ENCODE measurements at places on chromosomes 1 and 21.

GRCh38 chr1:89762779-89763648 is 57.8 kb upstream of the LRRC8D start:
- DNase-seq: peak; percentile 81

GRCh38 chr21:45090966-45091365 is 16.6 kb downstream of the ADARB1 start:
- no peak for DNase-seq

DNA sequence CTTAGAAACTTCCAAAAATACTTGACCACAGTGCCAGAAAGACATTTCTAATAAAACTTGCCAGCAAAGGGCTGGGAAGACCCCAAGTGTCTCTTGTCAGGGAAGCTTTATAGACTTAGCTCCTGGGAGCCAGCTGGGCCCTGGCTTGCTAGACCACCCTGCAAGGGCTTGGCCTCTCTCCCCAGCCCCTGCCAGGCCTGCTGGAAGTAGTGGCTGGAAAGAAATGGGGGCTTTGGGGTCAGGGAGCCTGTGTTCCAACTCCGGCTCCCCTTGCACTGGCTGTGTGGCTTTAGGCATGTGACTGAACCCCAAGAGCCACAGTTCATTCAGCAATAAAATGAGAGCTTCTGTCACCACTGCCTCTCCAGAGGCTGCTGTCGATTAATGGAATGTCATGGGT is 31.1 kb downstream of the H3-3A start:
- no peak for DNase-seq

DNA sequence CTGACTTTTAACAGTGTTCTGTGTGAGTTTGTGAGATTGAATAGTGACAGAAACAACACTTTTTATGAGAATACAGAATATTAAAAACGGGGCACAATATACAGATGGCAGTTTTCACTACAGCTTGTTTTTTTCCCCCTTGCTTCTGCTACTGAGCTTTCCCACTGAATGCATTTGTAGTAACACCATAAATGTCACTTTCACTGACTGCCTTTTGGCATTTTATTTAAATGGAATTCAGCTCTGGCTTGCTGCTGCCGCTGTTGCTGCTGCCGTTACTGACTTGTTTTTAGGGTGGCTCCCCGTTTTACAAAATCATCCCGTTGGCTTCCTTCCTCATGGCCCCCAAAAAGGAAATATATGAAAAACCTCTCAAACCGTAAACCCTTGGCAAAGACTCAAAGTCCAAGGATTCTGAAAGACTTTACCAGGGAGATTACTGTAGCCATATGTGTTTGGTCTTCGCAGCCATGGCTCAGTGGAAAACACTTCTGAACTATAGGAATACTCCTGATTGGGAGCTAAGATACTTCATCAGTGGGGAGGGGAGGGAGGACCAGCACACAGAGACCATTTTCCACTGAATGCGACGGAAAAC is 151.0 kb downstream of the NUF2 start:
- no peak for DNase-seq

GRCh38 chr1:90675161-90675847 is 41.8 kb downstream of the BARHL2 start:
- DNase-seq: no peak

- DNase-seq: no peak
Measured at GRCh38 chr1:167033646-167034045, 44.6 kb downstream of the MAEL start.

- DNase-seq: no peak
Measured at GRCh38 chr1:74468982-74469603, 43.3 kb downstream of the LRRC53 start.

DNA sequence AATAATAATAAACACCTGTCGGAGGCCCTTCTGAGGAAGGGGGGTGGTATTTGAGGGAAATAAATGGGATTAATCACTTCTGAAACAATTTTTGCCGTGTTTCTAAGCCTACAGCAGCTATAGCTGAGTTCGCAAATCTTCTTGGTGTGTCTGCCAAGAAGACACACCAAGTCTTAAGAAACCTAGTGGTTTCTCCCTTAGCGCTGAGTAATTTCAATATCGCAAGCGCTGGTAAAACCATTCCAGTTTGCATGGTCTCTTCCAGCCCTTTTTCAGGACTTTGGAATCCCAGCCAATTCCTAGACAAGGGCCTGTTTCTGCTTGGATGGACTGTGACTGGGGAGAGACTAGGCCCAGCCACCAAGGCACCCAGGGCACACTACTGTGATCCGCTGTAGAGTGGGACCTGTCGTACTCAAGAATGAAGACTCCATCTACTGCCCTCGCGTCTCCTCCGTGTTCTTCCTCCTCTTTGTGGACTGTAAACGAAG is 7.5 kb upstream of the LHX8 start:
- no peak for DNase-seq

DNA sequence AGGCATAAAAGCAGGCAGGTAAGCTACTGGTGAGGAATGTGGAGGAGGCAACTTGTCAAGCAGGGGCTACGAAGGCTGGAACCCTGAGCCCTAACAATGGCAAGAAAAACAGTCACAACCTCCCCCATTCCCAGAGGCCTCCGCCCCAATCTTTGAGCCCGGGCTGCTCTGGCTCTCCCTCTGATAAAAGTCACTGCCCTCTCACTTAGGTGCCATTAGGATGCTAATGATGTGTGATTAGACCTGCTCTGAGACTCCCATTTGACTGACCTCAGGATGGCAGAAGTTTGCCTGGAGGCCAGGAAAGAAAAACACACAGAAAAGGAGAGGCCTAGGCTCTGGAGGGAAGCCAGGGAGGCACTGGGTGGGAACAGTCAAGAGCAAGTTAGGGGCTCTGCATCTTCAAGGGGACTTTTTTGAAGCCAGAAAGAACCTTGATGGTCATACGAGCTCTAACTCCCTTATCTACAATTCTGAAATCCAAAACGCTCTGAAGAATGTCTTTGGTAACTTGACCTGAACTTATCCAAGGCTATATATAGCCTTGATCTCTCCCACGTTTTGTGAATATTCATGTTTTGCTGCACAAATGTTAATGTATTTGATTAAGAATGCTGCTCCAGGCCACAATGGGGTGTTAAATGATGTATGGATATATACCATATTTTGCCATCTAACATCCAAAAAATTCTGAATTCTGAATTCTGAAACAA is 98.9 kb downstream of the TRABD2B start:
- DNase-seq: no peak
